ENCODE measurements at places on chromosomes 2 and 18. TPM values are rescaled to one million over a fixed set of nuclear protein-coding genes. Genes with fewer than 3 reads are reported as not detected.

Gene LHCGR
- not detected for total RNA-seq

Gene RGPD4
- total RNA-seq, result not detected

DNA sequence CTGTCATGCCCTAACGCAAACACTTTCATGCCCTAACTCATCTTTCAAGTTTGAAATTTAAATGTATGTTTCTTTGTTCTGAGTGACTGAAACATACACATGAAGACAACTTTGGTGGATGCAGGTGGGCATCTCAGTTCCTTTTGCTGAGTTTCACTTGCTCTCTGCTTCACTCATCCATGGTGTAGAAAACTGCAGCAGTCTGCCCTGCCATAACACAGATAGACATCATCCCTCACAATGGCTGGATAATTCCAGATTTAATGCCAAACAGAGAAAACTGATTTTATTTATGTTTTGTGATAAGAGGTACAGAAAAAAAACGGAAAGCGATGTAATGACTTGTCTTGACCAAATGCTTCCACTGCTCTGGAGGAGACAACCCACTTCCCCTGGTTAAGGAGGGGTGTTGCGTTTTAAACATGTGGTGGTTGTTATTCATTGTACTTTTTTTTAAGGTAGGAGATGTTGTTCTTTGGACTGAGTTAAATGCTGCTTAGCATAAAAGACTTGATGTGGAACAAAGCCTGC lies 70.4 kb downstream of the RHBDD1 start:
- DNase-seq, result peak; percentile 93

GRCh38 chr2:201257381-201257955 lies 2.9 kb upstream of the CASP8 start:
- DNase-seq, result peak; percentile 68

DNA sequence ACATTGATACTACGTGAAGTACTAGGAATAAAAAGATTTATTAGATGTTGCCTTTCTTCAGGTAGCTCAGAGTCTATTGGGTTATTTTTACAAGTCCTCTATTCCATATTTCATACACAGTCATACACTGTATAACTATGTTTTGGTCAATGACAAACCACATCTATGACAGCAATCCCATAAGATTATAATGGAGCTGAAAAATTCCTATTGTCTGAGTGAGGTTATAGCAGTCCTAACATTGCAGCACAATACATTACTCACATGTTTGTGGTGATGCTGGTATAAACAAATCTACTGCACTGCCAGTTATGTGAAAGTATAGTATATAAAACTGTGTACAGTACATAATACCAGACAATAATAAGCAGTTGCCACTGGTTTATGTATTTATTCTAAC lies 595.1 kb downstream of the MBD2 start:
- no peak for DNase-seq

GRCh38 chr18:76708722-76709353 lies 113.5 kb upstream of the ZNF236 start:
- DNase-seq, result no peak
